Gastrocnemius medialis (tissue), 4 donors: ENCODE measurements at places on chromosomes 6 and 20. TPM values are rescaled to one million over a fixed set of nuclear protein-coding genes. Genes with fewer than 3 reads are reported as not detected.

Gene RWDD1
- total RNA-seq = 63.8 TPM

Gene DDR1
- 20.0 TPM for total RNA-seq

DNA sequence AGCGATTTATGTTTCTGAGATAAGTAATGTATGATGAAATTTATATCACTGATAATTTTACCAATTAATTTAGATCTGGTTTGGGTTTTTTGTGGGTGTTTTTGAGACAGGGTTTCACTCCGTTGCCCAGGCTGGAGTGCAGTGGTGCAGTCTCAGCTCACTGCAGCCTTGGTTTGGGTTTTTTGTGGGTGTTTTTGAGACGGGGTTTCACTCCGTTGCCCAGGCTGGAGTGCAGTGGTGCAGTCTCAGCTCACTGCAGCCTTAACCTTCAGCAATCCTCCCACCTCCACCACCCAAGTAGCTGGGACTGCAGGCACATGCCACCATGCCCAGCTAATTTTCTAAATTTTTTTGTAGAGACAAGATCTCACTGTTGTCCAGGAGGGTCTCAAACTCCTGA, 13.0 kb downstream of the MRS2 start:
- H3K4me1 ChIP-seq = no peaks in the 10 kb centered on the region
- DNase-seq = no peak
- no peaks in the 10 kb centered on the region for H3K27me3 ChIP-seq
- no peak overlapping the region for H3K27ac ChIP-seq

DNA sequence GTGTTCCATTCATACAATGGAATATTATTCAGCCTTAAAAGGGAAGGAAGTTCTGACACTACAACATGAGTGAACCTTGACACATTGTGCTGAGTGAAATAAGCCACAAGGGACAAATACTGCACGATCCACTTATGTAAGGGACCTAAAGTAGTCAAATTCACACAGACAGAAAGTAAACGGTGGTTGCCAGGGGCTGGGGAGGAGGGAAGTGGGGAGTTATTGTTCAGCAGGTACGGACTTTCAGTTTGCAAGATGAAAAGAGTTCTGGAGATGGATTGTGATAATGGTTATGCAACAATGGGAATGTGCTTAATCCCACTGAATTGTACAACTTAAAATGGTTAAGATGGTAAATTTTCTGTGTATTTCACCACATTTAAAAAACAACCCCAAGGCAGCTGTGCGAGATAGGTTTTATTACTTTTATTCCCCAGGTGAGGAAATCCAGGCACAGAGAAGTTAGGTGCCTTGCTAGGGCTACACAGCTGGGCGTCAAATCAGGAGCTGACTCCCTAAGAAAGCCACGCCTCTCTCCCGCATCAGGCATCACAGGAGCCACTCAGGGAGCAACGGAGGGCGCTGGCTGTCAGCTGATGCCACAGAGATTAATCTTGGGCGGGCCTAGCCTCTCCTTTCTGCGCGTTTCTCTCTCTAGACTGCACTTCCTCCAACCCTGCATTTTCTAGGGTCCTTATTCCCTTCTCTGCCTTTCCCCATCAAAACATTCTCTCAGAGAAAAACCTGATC, 9.3 kb upstream of the TRAF3IP2 start:
- H3K36me3 ChIP-seq = no peaks in the 10 kb centered on the region
- no peak overlapping the region for H3K4me3 ChIP-seq
- no peaks in the 10 kb centered on the region for H3K27me3 ChIP-seq
- peak; percentile 16 for DNase-seq
- H3K27ac ChIP-seq = peak overlapping the region; percentile 79
- H3K4me1 ChIP-seq = peaks cover 15% of the 10 kb centered on the region

DNA sequence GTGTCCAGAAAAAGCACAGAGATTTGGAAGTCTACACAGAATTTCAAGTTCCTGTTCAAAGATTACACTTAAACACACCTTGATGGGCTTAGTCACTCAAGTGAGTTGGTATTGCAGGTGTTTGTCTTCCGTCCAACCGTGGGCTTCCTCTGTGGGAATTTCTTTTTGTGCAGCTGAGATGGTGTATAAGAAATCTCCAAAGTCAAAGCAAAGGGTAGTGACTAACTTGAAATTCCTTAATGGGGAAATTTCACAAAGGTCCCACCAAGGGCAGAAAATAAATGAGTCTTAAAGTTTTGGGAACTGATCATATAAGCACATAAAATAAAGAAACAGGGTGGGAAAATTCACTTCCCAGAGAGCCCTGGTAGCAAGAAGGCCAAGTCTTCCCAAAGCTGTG, 102.0 kb upstream of the TNFAIP3 start:
- no peak overlapping the region for H3K4me3 ChIP-seq
- DNase-seq = no peak
- no peaks in the 10 kb centered on the region for H3K36me3 ChIP-seq

DNA sequence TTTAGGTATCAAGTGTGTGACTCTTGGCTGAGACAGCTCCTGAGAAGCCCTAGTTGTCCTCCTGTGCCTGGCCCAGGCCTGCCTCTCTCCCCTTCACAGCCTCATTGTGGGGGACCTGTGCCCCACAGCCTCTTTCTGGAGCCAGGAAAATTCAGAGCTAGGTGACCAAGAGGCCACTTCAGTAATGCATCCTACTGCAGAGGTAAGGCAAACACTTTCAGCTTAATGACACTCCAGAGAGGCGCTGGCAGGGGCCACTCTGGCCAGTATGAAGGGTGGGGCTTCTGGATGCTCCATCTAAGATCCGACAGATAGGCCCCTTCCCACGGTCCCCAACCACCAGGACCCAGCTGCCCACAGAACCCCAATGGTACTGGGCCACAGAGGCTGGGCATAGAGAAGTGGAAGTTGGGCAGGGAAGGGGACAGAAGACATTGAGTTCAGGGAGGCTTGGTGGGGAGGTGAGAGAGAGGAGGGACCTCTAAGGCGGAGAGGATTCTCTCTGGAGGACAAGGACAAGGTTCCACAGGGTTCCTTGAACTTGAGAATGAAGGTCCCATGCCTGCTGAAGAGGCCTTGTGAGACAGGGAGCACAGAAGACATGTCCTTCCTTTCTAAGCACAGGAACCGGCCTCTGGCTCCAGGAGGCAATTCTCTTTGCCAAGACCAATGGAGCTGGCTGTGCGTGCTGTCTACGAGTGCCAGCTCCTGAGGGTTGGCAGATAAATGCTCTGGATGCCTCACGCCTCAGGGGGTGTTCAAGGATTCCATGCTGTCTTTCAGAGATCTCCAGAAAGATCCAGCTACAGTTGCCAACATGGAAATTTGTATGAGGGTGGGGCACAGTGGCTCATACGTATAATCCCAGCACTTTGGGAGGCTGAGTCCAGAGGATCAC, 46.4 kb upstream of the TGM2 start:
- no peak for DNase-seq
- H3K27ac ChIP-seq = no peak overlapping the region
- peaks cover 11% of the 10 kb centered on the region for H3K4me1 ChIP-seq
- H3K36me3 ChIP-seq = no peaks in the 10 kb centered on the region
- no peaks in the 10 kb centered on the region for H3K27me3 ChIP-seq
